ENCODE measurements at places on chromosomes 16 and 17.

- DNase-seq: peak; percentile 72
Observed at GRCh38 chr16:81601008-81601428, 156.4 kb downstream of the CMIP start.

DNA sequence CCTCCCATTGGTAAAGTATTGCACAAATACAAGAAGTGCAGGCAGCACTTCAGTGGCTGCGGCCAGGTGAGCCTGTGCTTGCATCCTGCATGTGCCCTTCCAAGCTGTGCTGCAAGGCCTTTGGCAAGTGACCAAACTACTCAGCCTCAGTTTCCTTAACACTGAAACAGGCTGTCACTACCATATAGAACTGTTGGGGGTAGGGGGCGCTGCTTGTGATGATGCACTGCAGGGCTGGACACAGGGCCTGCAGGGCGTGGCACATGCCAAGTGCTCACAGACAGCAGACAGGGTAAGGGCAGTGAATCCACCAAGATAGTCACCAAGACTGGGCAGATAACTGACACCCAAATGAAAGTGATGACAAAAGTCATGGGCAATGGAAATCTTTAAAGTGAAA is 65.6 kb upstream of the SREBF1 start:
- peak; percentile 49 for DNase-seq

DNA sequence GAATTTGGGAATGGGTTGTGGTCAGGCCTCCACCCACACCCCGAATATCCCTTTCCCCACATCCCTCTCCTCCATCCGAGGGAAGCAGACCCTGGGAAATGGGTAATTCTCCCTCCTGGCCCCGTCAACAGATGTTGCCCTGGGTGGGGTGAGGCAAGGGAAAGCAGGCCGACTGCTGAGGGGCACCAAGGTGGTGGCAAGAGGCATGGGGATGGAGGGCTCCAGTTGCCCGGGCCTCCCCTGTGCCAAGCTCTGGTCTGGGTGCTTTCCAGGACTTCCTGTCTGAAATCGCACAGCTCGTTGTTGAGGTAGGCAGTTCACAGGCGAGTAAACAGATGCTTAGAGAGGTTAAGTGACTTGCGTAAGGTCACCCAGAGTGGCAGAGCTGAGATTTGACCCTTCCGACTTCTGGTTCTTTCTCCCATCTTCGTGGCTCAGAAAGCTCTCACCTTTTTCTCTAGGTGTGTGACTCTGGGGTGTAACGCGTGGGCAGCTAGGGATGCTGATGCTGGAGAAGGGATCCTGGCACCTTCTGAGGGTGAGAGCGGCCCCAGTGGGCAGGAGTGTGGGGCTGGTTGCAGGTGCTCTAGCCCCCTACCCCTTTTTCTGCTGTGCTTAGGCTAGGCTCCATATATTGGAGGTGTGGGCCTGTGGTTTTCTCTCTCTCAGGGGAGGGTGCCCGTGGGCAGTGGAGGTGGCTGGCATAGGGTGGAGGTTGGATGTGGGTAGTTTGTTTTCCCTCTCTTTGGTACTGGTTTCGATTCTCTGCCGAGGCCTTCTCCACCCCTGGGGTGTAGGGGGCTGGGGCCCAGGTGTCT is 17.2 kb downstream of the RARA start:
- no peak for DNase-seq

DNA sequence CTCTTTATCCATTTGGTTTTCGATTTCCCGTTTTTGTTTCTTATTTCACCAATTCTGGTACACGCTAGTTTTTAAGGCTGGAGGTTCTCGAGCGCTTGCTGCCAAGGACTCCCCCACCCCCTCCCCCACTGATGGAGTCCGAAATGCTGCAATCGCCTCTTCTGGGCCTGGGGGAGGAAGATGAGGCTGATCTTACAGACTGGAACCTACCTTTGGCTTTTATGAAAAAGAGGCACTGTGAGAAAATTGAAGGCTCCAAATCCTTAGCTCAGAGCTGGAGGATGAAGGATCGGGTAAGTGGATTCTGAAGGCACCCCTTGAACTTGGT is 825 bp downstream of the RPTOR start:
- no peak for DNase-seq

- peak; percentile 87 for DNase-seq
Observed at GRCh38 chr17:36705874-36706731, 104.7 kb downstream of the MRM1 start.

DNA sequence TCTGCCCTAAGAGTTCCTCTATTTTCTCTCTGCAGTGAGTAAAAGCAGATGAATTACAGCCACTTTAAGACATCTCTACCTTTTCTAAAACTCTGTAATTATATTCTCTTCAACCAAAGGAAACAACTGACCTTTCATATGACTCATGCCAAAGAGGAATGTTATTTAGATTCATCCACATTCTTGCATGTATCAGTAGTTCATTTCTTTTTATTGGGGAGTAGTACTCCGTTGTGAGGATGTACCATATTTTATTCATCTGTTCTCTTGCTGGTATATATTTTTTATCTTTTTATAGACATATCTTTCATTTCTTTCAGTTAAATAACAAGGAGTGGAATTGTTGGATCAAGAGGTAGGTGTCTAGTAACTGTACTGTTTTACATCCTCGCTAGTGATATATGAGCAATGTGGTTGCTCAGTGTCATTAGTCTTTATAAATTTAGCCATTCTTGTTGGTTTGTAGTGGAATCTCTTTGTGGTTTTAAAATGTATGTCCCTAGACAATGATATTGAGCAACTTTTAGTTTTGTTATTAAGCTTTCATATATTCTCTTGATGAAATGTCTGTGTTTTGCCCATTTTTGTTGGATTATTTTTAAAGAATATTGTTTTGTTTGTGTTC is 7.8 kb upstream of the MYH8 start:
- no peak for DNase-seq

GRCh38 chr16:10578474-10579316 is 1.7 kb downstream of the EMP2 start:
- DNase-seq: peak; percentile 57

DNA sequence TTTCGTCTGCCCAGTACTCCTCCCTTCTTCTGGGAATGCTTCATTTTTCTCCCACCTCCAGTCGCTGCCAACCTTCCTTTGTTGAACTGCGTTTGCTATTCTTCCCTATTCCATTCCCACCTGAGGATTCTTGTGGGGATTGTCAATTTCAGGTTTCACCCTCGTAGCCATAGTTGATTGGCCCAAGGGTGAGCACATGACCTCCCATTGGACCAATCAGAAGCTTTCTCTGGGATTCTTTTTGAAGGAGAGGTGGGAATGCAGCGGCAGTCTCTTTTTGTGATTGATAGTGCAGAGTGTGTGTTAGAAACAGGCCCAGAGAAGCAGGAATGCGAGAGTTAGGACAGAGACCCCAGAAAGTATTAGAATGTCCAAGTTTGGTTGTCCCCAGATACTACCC is 49.1 kb upstream of the GPRC5B start:
- DNase-seq: peak; percentile 25

- peak; percentile 79 for DNase-seq
Observed at GRCh38 chr17:17723354-17724261, 42.4 kb downstream of the RAI1 start.

GRCh38 chr17:43559161-43559816 is 13.1 kb upstream of the ETV4 start:
- peak; percentile 83 for DNase-seq

- DNase-seq: no peak
Observed at GRCh38 chr16:894136-894535, 76.6 kb downstream of the LMF1 start.

DNA sequence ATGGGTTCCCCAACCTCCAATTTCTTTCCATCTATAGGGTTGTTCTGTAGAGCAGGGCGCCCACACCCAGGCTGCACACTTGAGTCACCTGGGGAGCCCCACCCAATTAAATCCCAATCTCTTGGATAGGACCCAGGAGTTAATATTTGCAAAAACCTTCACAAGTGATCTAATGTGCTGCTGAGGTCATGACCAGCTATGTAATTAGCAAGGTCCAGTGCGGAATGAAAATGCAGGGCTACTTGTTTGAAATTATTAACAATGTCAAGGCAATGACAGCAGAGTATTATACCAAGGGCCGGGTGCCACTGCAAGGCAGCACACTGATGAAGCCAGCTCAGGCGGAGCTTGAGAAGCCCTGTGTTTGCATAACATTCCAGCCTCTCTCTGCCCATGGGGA is 302.7 kb downstream of the MAF start:
- no peak for DNase-seq

Data from islet precursor cell (in vitro differentiated cells).